Astrocyte of the spinal cord (primary cell): ENCODE measurements at places on chromosomes 3 and 15.
A peak's percentile ranks its signal among the peaks of the same experiment; 100 is the strongest.

GRCh38 chr3:151226088-151226563 lies 23.1 kb upstream of the GPR171 start:
- DNase-seq, result peak; percentile 72

GRCh38 chr3:79604681-79605080 lies 163.1 kb downstream of the ROBO1 start:
- DNase-seq, result peak; percentile 42

- DNase-seq, result no peak
Measured at GRCh38 chr15:31013863-31014607, 22.6 kb upstream of the MTMR10 start.

- no peak for DNase-seq
Measured at GRCh38 chr3:27629366-27629765, 92.8 kb downstream of the EOMES start.

GRCh38 chr3:130692455-130692854 lies 54.2 kb downstream of the PIK3R4 start:
- DNase-seq, result no peak

DNA sequence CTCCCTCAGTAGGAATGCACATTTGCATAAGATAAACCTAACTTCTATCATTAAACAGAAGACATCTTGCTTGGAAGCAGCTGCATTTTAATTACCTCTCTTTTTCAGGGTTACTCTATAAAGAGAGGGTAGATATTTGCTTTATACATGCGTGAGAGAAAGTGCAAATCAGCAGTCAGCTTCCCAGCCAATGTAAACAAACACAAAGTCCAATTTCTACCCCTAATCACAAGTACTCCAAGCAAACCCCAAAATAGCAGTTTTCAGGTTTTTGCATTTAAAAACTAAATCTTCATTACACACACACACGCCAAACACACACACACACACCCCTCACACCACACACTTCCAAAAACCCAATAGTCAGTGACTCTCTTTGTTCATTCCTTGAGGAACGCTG lies 303.9 kb upstream of the ALCAM start:
- no peak for DNase-seq

GRCh38 chr15:40085266-40085665 lies 23.4 kb downstream of the BMF start:
- DNase-seq, result no peak

DNA sequence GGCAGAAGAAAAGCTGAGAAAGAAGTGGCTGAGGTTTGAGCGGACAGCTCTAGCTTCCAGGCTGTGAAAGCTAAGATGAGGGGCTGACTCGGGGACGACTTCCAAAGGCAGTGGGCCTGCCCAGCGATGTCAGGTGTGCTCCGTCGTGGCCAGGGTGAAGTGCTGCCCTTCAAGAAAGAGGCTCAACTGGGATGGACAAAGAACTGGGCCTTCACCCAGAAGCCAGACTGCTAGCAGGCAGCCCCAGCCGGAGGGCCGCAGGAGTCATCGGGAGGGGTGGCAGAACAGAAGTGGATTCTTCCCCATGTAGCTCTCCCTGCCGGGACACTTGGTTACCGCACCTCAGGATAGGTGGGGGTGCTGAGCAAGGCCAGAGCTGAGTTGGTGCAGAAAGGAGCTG lies 13.1 kb upstream of the SEC13 start:
- no peak for DNase-seq
